Activated CD8-positive, alpha-beta memory T cell treated with anti-CD3 and anti-CD28 coated beads, Interleukin-2, amount 50 U/mL, for 4 hours (primary cell): ENCODE measurements at places on chromosomes 6 and 20.
A peak's percentile ranks its signal among the peaks of the same experiment; 100 is the strongest.

GRCh38 chr6:110179406-110180227 lies at the start of gene WASF1:
Gene WASF1, minus strand, starts transcription at chr6:110179670. Its CDS starts 52,069 bp downstream, at chr6:110127601.
- peak; percentile 87 for DNase-seq

DNA sequence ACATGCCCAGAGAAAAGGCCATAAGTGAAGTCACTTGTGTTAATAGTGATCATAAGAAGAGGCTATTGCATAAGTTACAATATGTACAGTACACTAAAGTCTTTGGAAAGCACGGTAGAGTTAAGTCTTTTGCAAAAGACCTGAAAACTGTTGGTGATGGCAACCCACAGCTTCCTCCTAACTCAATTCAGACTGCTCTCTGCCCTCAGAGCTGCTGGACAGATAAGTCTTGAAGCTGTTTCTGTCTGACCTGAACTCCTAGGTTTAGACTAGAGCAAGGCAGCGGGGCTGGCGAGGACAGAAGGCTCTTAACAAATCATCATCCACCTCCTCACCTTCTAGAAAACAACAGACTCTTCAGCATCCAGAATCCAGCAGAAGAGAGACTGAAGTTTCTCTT lies 125.4 kb downstream of the CD24 start:
- DNase-seq: no peak

DNA sequence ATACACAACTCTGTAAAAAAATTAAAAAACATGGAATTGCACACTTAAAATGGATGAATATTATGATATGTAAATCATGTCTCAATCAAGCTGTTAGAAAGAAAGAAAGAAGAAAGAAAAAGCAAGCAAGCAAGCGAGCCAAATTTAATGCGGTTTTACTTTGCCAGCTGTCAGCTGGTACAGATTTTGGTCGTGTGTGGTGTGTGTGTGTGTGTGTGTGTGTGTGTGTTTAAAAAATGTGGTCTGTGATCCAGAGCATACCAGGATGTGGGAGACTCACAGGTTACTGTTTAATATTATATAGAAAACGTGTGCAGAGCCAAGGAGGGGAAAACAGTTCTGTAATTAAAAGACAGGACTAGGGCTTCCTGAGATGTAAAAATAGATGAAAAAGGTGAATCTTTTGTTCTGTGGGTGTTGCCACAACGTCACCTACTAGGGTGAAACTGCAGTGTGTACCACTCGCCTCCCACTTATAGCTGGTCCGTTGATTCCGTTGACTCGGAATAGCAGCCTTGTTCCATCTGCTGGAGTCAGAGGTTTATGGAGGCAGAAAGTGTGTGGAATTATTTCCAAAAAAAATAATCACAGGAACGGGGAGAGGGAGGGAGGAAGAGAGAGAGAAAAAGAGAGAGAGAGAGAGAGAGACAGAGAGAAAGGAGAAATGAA lies 197.7 kb downstream of the BCAS1 start:
- peak; percentile 40 for DNase-seq

GRCh38 chr6:41471064-41471895 lies 74.9 kb upstream of the FOXP4 start:
- DNase-seq: no peak

DNA sequence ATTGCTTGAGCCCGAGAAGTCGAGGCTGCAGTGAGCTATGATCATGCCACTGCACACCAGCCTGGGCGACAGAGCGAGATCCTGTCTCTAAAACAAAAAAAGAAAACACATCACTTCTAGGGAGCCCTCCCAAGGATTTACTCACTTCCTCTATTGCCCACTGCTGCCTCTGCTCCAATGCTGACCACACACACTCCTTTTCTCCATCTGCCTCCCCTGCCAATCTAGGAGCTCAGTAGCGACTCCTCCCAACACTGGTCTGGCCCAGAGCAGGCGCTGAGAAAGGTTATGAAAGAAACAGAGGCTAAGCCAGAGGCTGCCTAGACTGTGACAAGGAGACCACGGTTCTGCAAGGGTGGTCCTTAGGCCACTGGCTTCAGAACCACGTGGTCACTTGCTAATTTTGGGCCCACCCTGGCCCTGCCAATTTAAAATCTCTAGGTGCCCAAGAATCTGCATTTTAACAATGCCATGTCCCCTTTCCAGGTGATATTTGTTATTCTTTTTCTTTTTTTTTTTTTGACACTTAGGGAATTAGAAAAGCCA lies 1.3 kb upstream of the E2F1 start:
- DNase-seq: no peak

GRCh38 chr6:147116056-147116455 lies 88.2 kb upstream of the STXBP5 start:
- DNase-seq: no peak

DNA sequence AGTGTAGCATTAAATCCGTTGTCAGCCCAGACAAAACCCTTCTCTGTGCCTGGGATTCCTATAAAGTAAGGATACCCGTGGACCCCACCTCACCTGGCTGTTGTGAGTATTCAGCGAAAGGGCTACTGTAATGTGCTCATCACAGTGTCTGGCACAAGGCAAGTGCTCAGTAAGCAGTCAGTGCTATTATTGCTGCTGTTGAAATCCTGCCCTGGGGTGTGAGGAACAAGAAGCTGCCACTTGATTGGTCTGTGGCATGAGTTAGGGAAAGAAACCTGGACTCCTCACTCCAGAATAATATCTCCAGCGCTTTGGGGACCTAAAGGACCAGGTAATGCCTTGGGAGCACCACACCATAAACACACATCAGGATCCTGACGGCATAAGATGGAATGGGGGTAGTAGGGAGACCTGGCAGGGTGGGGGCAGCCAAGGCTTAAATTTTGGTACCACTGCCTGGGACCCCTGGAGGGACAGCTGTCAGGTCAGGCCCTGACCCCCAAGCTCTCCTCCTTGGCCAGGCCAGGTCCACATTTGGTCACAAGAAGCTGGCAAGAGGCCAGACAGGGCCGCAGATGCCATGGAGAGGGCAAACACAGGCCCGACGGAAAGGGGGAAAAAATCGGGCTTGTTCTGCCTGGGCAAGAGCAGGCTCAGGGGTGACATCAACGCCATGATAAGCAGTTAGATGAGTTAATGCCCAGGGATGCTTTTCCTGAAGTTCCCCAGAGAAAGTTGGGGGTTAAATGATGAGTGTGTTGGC lies 66.5 kb downstream of the MRPL14 start:
- no peak for DNase-seq

- DNase-seq: no peak
These were observed 244.7 kb downstream of the PTPRK start for GRCh38 chr6:128275681-128276080.
